ENCODE measurements at places on chromosomes 2 and 18.

DNA sequence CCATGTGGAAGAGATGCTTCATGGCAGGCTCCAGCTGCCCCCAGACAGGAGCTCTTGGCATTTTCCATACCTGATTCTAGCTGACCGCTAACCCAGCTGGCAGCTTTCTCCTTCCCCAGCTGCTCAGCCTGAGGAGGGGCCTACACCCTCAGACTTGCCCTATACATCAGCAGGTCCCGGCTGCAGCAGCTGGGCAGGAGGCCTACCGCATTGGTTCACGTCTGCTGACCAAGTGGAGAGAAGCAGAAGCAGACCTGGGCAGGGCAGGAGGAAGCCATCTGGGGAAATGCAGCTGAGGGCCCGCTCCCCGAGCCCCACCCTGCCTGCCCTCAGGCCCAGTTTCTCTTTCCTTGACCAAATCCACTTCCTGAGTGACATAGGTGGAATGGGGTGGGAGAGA, 50.7 kb downstream of the LBH start:
- no peak for DNase-seq

DNA sequence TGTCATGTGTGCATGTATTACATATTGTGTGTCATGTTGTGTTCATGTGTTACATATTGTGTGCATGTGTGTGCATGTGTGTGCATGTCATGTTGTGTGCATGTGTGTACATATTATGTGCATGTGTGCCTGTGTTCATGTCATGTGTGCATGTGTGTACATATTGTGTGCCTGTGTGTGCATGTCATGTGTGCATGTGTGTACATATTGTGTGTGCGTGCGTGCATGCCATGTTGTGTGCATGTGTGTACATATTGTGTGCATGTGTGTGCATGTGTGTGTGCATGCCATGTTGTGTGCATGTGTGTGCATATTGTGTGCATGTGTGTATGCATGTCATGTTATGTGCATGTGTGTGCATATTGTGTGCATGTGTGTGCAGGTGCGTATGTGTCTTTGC, 267.1 kb downstream of the EIPR1 start:
- DNase-seq, result no peak

DNA sequence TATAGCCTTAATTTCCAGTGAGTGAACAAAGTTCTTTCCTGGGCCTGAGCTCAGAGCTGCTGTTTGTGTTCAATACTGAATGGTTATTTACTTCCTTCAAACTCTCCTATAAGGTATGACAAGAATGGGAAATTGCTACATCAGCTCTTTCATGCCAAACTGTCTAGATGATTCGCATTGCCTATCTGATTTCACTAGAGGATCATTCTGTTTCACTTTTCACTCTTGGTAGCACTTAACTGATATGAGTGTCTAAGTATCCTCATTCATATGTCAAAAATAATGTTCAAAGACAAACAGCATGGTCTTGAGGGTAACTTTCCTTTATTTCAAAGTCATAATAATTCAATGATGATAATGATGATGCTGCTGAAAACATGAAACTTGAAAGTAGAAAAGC, 32.9 kb upstream of the SCG2 start:
- no peak for DNase-seq

DNA sequence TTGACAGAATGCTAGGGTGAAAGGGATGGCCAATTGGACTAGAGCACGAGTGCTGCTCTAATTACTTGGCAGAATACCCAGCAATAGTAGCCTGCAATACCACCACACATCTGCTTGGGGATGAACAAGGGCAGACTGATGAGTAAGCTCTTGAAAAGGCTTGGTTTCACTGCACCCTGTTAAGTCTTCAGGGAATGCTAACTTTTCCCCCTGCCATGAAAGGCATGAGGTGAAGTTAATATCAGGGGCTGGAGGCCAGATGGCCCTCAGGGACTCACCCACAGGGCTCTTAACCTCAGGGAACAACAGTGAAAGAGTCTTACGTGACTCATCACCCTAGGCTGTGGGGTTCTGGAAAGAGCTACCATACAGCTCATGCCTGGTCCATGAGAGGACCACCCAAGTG, 51.7 kb upstream of the MYL1 start:
- DNase-seq, result no peak

- DNase-seq, result no peak
Measured at GRCh38 chr2:149597050-149597667, 9.6 kb upstream of the MMADHC start.

- no peak for DNase-seq
Measured at GRCh38 chr18:75285876-75286275, 75.3 kb downstream of the TSHZ1 start.

DNA sequence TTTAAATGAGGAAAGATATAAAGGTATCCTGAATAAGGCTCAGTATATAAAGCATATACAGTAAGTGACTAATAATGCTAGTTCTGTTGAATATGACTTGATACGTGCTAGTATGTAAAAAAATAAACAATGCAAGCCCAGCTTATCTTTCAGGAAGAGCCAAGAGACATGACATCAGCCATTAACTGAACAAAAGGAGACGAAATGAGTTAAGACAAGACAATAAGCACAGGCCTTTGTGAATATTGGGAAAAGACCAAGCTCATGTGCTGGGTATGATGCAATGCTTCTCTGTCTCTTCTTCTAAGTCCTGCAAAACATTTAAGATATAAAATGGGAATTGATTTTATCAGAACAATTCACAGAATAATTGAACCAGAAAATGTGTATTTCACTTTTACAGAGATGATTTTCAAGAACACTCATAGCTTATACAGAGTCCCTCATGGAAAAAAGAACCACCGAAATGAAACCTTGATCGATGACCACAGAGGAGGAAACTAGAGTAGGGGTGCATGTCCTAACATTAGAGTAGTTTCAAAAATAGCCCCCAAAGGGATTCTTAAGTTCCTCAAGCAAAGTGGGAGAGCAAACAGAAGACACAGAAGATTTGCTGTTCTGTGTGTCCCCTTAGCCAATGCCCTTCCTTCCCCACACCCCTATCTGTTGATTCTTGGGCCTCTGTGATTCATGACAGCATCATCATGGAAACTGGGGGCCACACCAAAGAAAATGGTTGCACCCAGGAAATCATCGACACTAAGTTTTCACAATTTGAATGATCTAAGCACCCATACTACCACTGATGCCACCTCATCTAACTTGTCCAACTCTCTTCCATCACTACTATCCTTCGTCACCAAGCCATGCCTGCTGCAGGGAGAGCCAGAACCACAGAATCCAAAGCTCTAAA, 68.0 kb upstream of the CRIM1 start:
- no peak for DNase-seq

GRCh38 chr2:186695081-186695756, 1.4 kb downstream of the FAM171B start:
- no peak for DNase-seq

DNA sequence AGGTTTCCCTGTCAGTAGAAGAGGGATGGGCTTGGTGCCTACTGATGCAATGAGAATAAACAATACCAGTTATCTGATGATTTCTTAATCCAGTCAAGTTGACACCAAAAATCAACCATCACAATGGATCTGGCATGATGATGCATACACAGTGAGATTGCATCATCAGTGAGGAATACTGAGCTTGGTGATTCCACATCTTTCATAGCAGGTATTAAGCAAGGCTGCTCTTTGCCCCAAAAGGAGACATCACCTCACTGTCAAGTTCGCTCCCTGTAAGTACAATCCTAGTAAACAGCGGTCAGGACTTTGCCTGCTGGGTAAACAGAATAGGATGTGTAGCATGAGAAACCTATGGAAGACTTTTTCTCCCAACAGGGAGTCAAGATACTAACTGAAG, 282.7 kb upstream of the CDH2 start:
- DNase-seq, result no peak

DNA sequence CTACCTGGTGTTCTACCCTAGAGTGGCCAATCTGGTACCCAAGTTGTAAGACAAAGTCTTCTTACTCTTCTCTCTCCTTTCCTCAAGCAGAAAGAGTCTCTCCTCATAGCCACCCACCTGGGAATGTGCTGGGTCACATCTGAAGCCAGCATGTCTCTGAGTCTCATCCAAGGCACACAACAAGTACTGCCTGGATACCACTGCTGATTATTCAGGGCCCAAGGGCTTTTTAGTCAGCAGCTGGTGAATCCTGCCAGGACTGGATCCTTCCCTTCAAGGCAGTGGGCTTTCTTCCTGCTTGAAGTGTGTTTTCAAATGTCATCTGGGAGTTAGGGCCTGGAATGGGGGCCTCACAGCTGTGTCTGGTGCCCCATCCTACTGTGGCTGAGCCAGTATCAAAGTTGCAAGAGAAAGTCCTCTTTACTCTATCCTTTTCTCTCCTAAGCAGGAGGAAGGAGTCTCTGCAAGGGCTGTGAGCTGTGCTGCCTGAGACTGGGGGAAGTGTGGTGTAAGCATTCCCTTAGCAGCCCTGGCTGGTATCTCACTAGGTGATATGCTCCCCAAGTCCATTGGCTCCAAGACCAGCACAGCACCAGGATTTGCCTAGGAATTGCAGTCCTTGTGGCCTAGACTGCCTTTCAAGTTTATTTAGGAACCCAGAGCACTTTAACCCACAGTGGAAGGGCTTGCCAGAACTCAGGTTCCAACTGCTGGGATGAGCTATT, 27.2 kb downstream of the OXER1 start:
- no peak for DNase-seq

DNA sequence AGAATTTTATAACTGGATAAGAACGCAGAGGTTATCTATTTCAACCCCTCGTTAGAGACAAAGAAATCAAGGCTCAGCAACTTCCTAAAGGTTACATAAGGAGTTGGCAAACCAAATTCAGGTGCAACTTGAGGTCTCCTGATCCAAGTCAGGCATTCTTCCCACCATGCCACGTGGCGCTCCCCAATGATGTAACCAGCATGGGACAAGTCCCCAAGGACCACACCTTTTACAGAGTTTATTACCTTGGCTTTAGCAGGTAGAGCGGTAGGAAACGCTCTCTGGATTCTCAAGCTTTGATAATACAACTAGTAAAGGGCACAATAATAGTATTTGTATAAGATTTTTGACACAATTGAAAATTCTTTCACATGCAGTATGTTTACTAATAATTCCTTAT, 26.7 kb upstream of the MBOAT2 start:
- no peak for DNase-seq

GRCh38 chr2:237115870-237116269, 30.2 kb downstream of the COPS8 start:
- no peak for DNase-seq

DNA sequence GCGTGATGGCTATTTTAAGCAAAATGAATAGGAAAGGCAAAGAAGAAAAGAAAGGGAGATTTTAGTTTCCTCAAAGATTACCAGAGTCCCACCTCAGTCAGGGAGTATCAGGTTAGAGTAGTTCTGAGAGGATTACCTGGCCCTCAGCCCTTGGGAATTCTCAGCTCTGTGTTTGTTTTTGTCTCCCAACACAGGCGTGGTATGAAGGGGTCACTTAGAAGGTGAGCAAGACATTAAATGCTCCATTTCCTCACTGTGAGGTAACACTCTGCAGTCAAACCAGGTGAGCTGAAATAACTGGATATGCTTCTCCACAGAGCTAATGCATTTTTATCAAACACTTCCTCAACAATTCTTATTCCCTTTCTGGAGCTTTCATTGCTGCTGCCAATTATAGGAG, 232.2 kb downstream of the IKZF2 start:
- DNase-seq, result no peak

DNA sequence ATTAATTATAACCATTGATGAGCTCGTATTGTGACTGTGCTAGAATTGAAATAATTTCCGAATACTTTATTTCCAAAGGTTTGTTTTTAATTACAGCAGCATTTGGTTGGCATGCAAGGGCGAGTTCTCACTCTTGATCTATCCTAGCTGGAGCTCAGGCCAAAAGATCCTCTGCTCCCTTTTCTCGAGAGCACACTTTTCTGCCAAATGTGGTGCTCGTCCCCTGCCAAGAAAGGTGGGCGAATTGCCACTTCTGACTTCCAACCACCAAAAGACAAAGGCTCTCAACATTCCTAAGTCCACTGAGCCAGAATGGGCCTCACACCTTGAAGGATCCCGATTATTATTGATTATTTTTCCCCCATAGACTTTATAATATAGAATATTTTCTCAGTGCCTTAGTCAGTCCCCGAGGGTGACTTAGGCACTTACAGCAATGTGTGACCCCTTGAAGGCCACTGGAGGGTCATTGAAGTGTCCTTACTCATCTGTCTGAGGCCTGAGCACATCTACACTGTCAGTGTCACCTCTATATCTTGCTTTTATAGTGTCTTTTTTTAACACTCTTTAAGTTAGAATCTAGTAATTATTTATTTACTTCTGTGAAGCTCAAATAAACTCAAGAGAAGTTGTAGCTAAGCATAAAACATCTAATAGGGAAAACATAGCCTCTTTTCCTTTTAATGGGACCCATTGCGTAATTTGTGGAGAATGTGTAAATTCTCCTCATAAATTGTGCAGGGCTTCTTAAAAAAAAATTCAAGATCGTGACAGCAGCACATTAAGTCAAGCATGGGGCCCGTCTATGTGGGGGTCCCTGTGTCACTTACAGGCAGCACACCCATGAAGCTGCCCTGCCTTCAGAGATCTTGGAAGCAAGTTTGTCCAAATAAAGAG, 98.3 kb downstream of the MEIS1 start:
- peak; percentile 21 for DNase-seq

Data from A673 (cell line).